BE2C (cell line): ENCODE measurements at places on chromosomes 7 and 10.

DNA sequence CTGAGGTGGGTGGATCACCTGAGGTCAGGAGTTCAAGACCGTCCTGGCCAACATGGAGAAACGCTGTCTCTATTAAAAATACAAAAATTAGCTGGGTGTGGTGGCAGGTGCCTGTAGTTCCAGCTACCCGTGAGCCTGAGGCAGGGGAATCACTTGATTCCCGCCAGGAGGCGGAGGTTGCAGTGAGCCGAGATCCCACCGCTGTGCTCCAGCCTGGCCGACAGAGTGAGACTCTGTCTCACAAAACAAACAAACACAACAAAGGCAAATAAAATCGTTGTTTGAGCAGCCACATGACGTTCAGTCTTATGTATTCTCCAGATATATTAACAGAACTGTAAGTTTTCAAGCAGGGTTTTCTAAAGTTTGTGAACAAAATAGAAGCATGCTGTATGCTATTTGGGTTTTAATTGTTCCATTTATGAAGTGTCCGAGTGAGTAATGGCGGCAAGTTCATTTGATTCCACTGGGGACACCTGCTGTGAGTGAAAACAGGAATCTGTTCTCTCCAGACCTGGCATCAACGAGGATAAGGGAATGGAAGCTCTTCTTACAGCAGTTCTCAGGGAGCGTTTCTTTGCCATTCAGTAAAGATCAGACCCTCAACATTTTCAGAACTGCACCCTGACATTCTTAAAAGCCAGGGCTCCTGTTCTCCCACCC lies 122.5 kb upstream of the PITRM1 start:
- DNase-seq: no peak

GRCh38 chr10:78378192-78378591 lies 344.5 kb downstream of the RPS24 start:
- no peak for DNase-seq

GRCh38 chr10:30125496-30125895 lies 66.1 kb upstream of the JCAD start:
- DNase-seq: no peak

DNA sequence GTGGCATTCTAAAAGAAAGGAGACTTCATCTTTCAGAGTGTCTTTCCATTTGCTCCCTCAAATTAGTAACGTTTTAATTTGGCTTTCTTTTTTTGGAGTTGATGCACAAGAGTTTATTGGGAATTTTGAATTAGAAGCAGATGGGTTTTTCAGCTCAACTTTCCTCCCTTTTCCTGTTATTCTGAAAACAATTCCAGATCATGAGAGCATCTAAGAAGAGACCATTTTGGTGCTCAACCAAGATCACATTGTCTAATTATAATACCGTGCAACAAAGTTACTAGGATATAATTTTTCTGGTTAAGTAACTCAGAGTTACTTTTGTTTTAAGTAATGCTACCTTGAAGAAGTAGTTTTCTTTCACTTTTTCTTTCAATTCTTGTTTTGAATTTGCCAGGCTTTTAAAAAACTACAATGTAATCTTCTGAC lies 396.6 kb upstream of the KLF6 start:
- DNase-seq: no peak

- peak; percentile 26 for DNase-seq
These were observed 11.6 kb upstream of the LYZL1 start for GRCh38 chr10:29277296-29277695.

- DNase-seq: no peak
These were observed 114.2 kb downstream of the SPAG6 start for GRCh38 chr10:22459496-22459895.

GRCh38 chr10:43261578-43262396 lies 5.1 kb downstream of the RASGEF1A start:
- DNase-seq: no peak

- no peak for DNase-seq
These were observed 89.9 kb downstream of the ARHGAP12 start for GRCh38 chr10:31838709-31839108.

DNA sequence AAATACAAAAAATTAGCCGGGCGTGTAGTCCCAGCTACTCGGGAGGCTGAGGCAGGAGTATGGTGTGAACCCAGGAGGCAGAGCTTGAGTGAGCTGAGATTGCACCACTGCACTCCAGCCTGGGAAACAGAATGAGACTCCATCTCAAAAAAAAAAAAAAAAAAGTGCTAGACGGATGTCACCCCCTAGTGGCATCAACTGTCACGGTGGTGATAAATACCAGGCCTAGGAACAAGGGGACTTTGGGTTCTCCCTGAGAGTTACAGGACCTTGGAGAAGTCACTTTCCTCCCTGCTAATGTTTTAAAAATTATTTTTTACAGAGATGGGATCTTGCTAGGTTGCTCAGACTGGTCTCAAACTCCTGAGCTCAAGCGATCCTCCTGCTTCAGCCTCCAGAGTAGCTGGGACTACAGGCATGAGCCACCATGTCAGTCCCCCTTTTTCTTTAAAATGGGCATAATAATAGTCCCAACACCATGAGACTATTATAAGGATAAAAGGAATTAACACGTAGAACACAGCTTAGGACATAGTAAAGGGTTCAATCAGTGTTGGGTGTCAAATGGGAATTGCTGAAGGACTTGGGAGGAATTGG lies 2.6 kb upstream of the TMEM130 start:
- DNase-seq: peak; percentile 58

GRCh38 chr7:66535414-66536329 lies 93.0 kb upstream of the KCTD7 start:
- DNase-seq: no peak

DNA sequence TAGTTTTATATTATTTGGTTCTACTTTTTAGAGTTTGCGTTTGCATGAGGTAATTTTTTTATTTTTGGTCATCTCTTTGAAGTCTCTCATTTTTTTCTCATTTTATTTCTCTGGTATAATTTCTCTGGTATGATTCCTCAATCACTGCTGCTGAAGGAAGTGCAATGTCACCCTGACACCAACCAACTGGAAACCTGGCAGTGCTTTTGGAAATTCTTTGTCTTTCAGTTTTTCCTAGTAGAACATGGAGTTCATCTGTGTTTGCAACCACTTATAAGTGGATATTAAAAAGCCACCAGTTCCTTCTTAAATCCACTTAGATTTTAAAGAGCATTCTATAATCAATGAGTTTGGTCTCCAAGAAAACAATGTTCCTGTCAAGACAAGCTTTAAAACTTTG lies 291.8 kb downstream of the PRKG1 start:
- no peak for DNase-seq

DNA sequence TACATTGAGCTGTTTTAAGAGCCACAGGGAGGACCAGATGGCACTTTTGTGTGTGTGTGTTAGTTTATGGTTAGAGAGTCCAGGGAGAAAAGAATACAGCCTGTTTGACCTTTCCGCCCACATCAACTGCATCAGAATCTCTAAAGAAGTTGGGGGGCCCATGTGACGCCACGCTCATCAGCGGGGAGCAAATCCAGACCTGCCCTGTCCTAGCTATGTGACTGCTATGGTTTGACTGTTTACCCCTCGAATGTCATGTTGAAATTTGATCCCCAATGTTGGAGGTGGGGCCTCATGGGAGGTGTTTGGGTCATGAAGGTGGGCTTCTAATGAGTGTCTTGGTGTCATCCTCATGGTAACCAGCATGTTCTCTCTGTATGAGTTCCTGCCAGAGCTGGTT lies 128.0 kb downstream of the ADRA2A start:
- DNase-seq: no peak

GRCh38 chr7:131949659-131950058 lies 393.2 kb upstream of the PODXL start:
- no peak for DNase-seq

- DNase-seq: no peak
These were observed 6.7 kb downstream of the CALN1 start for GRCh38 chr7:72405418-72405817.

DNA sequence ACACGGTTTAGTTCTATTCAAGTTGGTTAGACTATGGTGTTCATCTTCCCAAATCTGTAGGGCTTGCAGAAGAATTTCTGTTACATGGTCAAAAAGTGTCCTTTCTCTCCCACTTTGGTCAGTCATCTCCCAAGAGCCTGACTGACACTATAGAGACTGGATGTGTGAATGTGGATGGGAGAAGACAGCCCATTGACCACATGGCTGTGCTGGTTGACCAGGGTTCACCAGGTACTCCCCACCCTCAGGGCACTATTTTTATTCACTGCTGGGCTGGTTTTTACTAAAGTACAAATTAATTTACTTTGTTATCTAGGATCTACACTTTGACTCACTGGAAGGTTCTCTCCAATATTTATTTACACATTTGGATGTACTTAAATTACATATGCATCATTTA lies 2.3 kb downstream of the ZNF804B start:
- no peak for DNase-seq

DNA sequence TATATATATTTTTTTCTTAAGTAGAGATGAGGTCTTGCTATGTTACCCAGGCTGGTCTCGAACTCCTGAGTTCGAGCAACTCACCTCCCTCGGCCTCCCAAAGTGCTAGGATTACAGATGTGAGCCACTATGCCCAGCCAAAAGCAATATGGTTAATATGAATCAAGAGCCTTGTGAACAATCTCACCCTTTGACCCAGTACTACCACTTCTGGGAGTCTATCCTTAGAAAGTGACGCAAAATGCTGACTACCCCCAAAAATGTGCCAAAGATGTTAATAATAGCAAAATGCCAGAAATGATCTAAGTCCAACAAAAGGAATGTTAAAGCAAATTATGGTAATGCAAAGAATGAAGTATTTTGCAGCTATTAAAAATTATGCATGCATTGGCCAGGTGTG lies 44.3 kb downstream of the HOXA1 start:
- DNase-seq: no peak

DNA sequence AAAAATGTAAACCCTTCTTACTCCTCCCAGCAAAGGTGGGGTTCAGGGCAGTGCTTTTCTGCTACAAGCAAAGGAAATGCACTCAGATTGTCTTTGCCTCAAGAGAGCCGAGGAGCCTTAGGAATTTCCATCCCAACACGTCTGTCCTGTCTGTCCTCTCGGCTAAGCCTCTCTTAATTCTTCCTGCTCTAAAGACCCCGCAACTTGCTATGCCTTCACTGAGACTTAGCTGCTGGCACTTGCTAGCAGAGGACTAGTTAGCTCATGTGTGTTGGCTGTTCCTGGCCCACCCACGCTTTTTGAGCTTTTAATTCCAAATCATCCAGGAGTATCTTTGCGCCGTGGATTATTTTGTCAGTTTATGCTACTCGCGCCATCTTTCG lies 481 bp upstream of the NPM3 start:
- no peak for DNase-seq

GRCh38 chr10:70887804-70888800 lies at the start of gene PCBD1:
Gene PCBD1, minus strand, starts transcription at chr10:70888565. Its CDS starts 32 bp downstream, at chr10:70888533.
- peak; percentile 92 for DNase-seq

- DNase-seq: no peak
These were observed 73.1 kb downstream of the BMPR1A start for GRCh38 chr10:86829472-86829871.

- DNase-seq: no peak
These were observed 238.4 kb downstream of the DIP2C start for GRCh38 chr10:451021-451471.

GRCh38 chr7:3928727-3929515 lies 627.9 kb downstream of the SDK1 start:
- no peak for DNase-seq

DNA sequence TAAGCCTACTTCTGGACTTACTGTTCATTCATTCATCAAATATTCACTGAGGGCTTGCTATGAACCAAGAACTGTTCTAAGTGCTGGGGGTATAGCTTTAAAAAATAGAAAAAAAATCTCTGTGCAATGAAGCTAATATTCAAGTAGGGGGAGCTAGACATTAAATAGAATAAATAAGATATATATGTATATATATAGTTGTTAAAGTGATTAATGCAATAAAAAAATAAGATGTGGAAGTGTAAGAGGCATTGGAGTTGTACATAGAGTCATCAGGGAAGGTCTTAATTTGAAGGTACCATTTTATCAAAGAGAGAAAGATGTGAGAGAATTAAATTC lies 181.2 kb upstream of the AGR3 start:
- DNase-seq: no peak

DNA sequence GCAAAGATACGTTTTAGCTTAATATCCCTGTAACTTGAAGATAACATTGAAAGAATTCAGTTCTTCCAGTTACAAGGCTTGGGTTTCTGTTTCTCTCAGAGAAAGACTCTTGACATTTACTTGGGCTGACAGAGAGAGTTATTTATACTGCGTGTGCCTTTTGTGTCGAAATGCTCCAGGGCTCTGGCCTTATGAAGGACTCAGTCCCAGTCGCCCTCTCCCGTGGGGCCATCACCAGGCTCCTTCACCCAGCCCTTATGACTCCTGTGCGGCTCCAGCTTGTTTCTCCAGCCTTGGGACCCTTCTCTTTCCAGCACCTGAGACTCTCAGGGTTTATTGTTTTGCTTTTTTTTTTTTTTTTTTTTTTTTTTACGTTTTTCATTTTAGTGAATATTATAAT lies 242.3 kb upstream of the DKK1 start:
- no peak for DNase-seq

- peak; percentile 75 for DNase-seq
These were observed 23.3 kb downstream of the BPGM start for GRCh38 chr7:134669845-134670373.

DNA sequence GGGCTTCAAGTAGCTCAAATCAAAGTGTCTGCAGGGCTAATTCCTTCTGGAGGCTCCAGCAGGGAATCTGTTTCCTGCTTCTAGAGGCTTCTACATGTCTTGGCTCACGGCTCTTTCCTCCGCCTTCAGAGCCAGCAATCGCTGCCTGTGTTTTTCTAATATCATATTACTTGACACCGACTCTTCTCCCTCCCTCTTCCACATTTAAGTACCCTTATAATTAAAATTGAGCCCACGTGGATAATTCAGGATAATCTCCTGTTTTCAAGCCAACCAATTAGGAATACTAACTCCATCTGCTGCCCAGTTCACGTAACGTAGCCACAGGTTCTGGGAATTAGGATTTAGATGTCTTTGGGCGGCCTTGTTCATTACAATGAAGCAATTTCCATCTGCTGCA lies 372.2 kb downstream of the DPP6 start:
- no peak for DNase-seq

- DNase-seq: no peak
These were observed 147.3 kb downstream of the ZEB1 start for GRCh38 chr10:31466313-31466712.

GRCh38 chr10:72563327-72563932 lies 62.4 kb downstream of the MICU1 start:
- DNase-seq: no peak

DNA sequence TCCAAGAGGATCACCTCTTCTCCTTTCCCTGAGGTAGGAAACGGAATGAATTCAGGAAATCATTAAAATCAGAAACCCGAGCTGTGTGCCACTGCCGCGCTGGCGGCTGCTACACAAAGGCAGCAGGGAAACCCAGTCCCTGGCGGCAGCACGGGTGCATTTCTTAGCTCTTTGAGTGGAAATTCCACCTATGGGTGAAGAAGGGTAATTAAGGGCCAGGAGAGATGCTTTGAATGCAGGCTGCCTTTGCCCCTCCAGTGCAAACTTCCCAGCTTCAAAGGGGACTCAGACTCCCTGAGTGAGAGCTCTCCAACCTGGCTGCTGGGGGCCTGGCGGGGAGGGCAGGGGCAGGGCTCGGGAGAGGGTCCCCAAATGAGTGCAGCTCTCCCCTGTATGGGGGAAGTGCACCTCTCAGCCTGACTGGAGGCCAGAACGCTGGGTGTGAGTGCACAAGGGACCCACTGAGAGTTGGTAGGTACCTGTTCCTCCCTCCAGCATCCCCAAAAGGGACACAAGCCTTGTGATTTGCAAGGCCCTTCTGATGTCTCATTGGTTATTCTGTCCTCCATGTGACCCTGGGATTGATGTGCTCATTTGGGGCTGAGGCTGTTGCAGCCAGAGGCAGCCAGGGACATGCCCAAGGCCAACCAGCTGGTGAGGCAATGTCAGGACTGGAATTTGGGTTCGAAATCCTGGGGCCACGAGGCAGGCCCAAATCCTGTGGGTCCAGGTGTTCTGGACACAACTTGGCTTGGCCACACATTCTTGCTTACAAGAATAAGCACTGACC lies 16.3 kb upstream of the ZMIZ1 start:
- peak; percentile 32 for DNase-seq
